Upper lobe of left lung (tissue), 6 donors: ENCODE measurements at places on chromosomes 1 and 21. TPM values are rescaled to one million over a fixed set of nuclear protein-coding genes. Genes with fewer than 3 reads are reported as not detected.

CTSS gene
- 534 TPM for total RNA-seq

TOMM20 gene
- total RNA-seq = 37.6 TPM

PRDM16 gene
- total RNA-seq = 17.0 TPM

RHBG gene
- not detected for total RNA-seq

GRCh38 chr1:190029441-190029840 is 448.2 kb downstream of the BRINP3 start:
- no peaks in the 10 kb centered on the region for H3K27me3 ChIP-seq
- no peak overlapping the region for H3K4me3 ChIP-seq
- no peaks in the 10 kb centered on the region for H3K36me3 ChIP-seq
- DNase-seq = no peak
- no peaks in the 10 kb centered on the region for H3K4me1 ChIP-seq
- no peak overlapping the region for H3K27ac ChIP-seq

ZRANB2 gene
- total RNA-seq = 146 TPM

DNA sequence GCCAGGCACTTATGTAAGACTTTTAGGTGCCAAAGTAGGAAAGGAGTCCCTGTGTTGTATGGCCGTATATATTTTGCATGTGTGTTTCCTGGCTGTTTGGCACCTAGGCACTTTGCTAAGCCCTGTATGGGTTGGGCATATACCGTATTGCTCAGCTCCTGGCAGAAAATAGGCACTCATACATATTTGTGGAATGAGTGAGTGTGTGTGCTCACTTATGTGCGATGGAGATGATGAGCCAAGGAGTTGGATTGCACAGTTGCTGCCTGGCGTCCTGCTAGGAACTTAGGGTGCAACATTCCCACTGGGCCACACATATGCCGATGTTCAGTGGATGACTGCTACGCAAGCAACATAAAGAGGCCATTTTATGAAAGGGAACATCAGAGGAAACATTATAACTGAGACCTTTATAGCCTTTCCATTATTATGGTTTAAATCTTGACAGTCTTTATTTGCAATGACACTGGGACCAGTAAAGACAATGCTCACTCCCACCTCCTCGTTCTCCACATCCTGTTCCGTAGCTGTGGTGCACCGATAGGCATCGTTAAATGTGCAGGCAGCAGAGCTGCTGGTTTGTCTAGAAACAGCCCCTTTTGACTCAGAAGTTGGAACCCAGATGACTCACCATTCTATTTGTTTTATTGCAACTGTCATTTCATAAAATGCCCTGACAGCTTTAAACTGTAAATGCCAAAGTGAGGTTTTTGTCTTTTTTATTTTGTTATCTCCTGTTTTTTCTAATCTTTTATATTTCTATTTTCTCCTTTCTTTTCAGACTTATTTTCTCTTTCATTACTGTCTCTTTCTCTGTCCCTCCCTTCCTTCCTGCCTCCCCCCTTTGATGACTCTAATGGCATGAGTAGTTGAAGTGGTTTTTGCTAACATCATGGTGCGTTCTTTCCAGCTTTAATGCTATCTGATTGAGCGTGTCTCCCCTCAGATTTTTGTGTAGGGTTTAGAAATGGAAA is 36.1 kb downstream of the PEX14 start:
- no peaks in the 10 kb centered on the region for H3K27me3 ChIP-seq
- H3K27ac ChIP-seq = peak overlapping the region; percentile 74
- DNase-seq = no peak
- H3K4me3 ChIP-seq = no peak overlapping the region

GRCh38 chr1:211517006-211517405 is 25.0 kb upstream of the RD3 start:
- no peak for DNase-seq
- no peaks in the 10 kb centered on the region for H3K27me3 ChIP-seq
- no peak overlapping the region for H3K27ac ChIP-seq
- H3K4me3 ChIP-seq = no peak overlapping the region
- H3K36me3 ChIP-seq = no peaks in the 10 kb centered on the region
